Panc1 (cell line): ENCODE measurements at places on chromosomes 12 and 14.

DNA sequence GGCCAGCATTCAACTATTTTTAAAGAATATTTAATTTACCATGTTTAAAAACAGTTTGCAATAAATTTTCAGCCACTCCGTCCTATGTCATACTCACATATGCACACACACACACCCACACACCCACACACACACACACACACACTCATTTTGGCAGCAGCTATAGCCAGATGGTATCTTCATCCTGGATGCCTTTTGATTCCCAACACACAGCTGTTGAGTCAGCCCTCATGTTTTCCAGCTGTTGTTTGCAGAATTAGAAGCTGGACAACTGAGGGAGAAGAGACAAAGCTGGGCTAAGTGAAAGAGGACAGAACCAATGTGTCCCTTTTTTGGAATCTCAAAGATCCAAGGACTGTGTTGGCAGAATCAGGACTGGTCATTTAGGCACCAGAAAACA, 80.0 kb upstream of the EGLN3 start:
- DNase-seq: no peak

DNA sequence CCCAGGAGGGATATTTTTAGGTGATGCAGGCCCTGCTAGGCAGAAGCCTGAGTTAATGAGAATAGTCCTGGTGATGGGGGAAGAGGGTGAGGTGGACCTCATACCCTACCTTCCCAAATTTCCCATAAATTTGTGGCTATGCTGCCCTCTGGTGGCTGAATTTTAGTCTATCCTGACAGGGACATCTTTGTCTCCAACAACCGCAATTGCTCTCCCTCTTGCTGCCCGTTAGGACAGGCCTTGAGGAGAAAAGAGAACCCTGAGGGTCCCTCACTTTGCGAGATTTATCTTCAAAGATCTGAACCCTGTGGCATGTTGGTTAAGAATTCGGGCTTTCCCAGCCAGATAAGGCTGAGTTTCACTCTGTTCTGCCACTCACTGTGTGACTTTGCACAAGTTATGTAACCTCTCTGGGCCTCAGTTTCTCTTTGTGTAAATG, 9.8 kb upstream of the ZNF385A start:
- DNase-seq: no peak

GRCh38 chr12:124607681-124608425, 40.4 kb upstream of the NCOR2 start:
- DNase-seq: no peak

GRCh38 chr12:49951411-49952240, 1.1 kb downstream of the AQP2 start:
- DNase-seq: no peak

DNA sequence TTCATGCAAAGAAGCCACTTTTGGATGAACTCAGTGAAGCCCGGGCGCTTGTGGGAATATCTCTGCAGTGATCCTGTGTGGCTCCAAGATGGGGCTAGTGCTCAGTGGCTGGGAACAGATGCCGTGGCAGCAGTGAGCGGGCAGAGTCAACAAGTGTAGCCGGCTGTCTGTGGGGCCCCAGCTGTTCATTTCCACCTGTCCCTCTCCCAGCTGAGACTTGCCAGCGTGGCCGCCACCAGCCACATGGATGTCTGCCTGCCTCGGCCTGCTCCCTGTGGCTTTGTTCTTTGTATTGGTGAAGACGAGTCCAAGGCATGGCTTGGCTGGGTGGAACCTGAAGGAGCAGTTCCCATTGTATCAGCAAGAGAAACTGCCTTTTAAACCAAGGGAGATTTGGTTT, 77.3 kb downstream of the NOS1 start:
- no peak for DNase-seq

DNA sequence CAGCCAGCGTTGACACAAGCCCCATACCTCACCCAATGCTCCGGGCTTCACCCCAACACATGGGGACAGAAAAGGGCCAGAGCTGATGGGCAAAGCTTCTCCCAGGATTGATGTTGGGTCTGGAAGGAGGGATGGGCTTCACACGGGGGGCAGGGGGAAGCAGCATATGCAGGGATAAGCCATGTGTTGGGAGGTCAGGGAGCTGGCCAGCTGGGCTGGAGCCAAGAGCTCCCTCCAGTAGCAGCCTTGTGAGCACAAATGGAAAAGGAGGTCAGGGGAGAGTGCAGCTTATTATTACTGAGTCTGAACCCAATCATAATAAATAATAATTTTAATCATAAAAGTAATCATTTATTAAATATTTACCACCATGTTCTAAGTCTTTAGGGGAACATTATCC, 9.3 kb downstream of the PLEKHD1 start:
- DNase-seq: no peak

- peak; percentile 51 for DNase-seq
These were observed 48.5 kb downstream of the SAV1 start for GRCh38 chr14:50619569-50620141.

DNA sequence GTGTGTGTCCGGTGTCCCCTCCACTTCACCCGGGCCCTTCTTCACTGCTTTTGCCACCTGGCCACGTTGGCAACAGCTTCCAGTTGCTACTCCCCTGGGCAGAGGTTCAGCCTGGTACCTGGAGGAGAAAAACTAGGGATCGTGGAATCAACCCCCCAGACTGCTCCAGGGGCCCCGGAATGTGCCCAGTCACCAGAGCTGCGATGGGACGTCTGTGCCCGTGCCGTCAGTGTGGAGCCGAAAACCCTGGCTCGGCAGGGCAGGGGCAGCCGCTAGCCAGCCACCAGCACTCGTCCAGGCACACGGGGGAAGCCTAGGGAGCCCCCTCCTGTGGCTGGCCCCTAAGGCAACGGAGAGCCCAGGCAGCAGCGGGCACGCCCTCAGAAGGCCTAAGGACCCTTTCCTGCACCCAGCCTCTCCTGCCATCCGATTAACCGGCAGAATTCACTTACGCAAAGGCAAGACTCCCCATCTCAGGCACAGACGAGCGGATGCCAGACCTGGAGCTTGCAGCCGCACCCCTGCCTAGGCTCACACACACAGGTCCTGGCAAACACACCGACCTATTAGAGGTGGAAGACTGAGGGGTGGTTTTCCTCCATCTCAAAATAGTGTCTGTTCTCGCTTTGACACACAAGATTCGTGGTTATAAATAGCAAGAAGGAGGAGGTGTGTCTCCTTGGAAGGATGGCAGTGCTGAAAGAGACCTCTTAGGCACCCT, 62.6 kb downstream of the FBXL14 start:
- no peak for DNase-seq

DNA sequence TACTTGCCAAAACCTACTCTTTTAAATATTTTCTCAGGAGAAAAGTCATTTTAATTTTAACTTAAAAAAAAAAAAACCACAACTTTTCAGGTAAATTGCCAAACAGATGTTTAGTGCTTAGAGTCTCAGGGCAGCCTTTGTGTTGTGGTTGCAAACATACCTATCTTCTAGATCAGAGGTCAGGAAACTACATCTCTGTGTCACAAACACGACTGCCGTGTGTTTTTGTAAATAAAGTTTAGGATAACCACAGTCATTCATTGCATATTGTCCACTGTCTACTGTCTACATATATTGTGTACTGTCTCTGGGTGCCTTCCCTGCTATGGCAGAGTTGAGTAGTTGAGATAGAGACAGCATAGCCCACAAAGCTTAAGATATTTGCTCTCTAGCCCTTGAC, 48.9 kb downstream of the DYRK2 start:
- DNase-seq: no peak

DNA sequence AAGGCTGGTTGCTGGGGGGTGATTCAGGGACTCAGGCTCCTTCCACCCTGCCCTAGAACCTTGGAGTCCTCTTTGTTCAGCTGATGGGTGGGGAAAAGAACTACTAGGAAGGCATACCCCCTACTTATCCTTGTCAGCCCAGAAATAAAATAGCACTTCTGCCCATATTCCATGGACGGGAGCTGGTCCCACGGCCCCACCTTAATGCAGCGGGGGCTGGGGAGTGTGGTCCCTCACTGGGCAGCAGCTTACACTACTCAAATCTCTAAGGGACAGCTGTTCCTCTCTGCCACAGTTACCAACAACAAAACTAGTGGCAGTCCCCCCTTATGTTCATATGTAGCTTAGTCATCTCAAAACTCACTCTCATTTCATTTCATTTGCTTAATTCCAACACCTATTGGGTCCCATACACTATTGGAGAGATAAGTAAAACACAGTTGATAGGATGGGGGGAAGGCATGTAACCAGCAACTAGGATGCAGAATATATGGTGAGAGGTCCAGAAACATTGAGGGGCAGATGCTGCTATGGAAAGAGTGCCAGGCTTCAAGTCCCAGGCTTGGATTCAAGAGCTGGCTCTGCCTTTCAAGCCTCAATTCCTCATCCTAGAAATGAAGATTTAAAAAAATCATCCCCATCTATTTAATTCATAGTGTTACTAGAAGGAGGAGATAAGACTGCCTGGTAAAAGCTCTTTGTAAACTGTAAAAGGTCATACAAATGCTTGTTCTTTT, 83.7 kb upstream of the RIC8B start:
- DNase-seq: no peak

- peak; percentile 60 for DNase-seq
These were observed 60.7 kb downstream of the PLEKHG3 start for GRCh38 chr14:64764641-64765520.

- DNase-seq: no peak
These were observed 722 bp downstream of the TMED8 start for GRCh38 chr14:77375973-77376770.

DNA sequence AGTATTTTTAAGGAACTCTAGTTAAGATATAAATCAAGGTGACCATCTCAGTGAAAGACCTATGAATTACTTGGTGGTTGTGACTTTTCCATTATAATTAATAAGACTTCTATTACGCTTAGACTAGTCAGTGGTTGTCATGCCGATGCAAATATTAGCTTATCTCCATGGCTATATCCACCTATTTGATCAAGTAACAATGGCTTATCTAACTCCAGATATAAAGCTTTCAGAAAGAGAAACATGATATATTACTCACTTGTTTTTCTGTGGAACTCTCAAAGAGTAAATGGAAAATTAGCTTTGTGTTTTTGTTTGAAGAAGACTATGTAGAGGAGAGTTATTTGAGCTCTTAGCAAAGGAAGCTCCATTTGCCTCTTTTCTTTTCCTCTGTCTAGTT, 323.8 kb upstream of the DCN start:
- no peak for DNase-seq

GRCh38 chr12:13437541-13437940, 241.0 kb downstream of the EMP1 start:
- DNase-seq: no peak

DNA sequence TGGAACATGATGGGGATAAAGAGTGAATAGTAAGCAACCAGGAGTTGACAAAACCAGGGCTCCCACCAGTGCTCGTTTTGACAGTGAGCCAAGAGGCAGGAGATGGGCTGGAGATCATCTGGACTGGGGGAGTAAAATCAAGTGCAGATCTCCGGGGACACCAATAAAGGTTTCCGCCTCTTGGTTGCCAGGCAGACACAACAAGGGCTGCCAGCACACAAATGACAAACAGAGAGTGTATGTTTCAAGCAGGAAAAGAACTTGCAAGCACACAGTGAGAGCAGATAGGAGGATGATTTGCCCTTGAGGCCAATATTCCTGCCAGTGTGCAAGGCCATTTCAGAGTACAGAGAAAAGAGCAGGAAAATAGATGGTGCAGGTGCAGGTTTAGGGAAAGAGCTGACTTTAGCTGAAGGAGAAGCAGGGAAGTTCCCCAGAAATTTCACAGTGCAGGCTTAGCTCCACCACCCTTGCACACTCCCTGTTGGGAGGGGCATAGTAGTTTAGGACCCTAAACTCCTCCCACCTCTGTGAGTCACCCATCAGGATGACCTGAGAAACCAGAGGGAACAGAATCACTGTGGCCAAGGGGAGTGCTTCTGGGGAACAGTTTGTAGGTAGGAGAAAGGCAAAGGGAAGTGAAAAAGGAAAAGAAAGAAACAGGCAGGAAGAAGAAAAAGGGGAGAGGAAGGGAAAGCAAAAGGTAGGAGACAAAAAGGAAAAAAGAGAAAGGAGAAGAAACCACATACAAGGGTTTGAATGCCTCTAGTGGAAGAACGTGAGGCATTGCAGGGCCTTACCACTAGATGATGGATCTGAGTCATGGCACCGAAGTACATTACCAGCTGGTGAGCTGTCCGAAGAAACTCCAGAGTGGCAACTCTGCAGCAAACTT, 404.4 kb downstream of the SLC6A15 start:
- DNase-seq: no peak

DNA sequence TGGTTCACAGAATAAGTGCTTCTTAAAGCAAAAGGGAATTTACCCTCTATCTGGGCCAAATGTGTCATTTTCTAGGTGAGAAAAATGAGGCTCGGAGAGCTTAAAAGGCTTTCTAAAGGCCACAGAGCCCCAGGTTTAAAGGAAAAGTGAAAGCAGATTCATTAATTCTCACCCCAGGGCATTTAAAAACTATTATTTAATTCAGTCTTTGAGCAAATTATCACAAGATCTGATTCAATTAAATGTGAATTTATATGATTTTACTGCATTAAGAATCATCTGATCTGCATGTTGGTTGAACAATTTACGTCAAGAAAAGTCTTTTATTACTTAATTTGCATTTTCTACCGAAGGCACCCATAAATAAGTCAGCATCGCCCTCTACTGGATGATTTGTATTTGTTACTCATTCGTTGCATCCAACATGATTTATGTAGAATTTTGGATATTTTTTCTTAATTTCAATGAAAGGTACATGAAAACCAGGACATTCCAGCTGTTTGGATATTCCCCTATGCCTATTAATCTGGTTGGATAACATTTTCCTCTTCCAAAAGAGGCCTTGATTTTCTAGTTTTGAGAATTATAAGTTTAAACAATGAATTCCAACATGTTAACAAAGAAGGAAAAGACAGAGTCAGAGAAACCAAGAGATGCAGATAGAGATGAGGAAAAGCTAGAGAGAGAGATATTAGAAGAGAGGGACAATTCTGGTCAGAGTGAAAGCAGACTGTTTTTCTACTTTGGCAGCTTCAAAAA, 19.1 kb upstream of the DHRS7 start:
- DNase-seq: no peak

- DNase-seq: no peak
These were observed 307.9 kb downstream of the CACNA1C start for GRCh38 chr12:2360630-2361170.

GRCh38 chr12:130832561-130833209, 6.4 kb downstream of the STX2 start:
- DNase-seq: no peak

DNA sequence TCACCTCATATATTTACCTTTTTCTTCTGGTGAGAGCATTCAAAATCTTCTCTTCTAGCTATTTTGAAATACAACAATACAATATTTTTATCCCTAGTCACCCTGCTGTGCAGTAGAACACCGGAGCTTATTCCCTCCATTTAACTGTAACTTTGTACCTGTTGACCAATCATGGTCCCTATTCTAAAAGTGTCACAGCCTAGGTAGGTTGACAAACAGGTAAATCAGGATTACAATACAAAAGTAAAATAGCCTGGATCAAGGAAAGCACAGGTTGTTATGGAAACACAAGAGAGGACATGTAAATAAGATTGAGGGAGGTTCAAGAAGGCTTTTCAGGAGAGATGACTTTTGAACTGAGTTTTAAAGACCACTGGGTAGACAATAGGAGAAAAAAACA, 670.9 kb downstream of the DIO2 start:
- no peak for DNase-seq

GRCh38 chr12:70772836-70773235, 135.6 kb upstream of the PTPRB start:
- DNase-seq: no peak

- DNase-seq: no peak
These were observed 10.6 kb downstream of the HHIPL1 start for GRCh38 chr14:99655521-99655920.

GRCh38 chr12:110744151-110744571, 1.5 kb upstream of the PPP1CC start:
- no peak for DNase-seq

GRCh38 chr12:41151793-41152192, 36.3 kb upstream of the PDZRN4 start:
- no peak for DNase-seq
